ENCODE measurements at places on chromosomes 4 and X.

GRCh38 chr4:88413801-88414200 is 35.1 kb downstream of the HERC6 start:
- DNase-seq: no peak

- no peak for DNase-seq
Measured at GRCh38 chrX:45083314-45083713, 117.4 kb downstream of the DIPK2B start.

GRCh38 chrX:139831675-139832456 is 101.0 kb downstream of the ATP11C start:
- DNase-seq: no peak

GRCh38 chr4:159047478-159048165 is 55.3 kb upstream of the RAPGEF2 start:
- DNase-seq: no peak

GRCh38 chr4:20368926-20369325 is 117.2 kb downstream of the SLIT2 start:
- no peak for DNase-seq

GRCh38 chr4:10715696-10716095 is 31.1 kb upstream of the CLNK start:
- DNase-seq: no peak
